Cortex of kidney (tissue), 1 donor: ENCODE measurements at places on chromosomes 2 and 18.

DNA sequence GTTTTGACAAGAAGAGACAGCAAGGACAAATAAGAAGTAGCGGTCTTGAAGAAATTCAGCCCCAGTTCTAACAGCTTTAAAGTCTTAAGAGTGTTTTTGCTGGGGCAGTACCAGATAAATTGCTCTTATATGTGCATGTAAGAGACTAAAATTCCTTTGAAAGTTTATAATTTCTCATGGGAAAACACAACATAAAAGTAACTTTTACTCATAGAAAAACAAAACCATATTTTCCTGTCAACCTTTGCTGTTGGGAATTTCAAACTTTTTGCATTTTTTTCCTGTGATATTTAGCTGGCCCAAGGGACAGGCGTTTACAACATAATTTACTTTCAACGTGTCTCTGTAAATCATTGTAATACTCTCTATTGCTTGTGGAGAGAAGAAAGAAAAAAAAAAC is 767.8 kb upstream of the ZEB2 start:
- DNase-seq = no peak

- no peak for DNase-seq
These were observed at the start of gene LONRF2 for GRCh38 chr2:100321866-100322820. LONRF2 (minus strand) TSS chr2:100322501; CDS start chr2:100322093, 408 bp downstream.

DNA sequence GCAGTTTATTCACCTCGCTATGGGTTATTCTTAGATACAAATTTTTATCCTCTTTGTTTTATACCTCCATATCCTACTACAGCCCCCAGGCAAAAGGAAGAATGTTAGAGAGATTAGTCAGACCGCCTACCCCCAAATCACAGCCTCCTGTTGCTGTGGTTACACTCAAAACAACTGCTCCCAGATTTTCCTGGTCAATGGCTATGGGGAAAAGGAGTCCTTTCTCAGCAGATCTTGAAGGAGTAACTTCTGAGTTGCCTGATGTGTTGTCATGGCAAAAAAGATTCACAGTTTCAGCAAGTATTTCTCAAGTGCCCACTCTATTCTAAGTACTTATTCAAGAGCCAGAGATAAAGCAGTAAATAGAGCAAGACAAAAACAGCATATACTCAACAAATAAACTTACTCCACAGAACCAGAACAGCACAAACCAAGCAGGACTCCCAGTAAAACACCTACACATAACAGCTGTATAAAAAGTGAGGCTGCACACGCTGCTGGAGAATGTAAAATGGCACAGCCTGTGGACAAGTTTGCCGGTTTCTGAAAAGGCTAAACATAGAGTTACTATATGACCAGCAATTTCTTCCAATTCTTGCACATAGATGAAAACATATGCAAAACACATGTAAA is 104.8 kb downstream of the NOL10 start:
- DNase-seq = no peak

DNA sequence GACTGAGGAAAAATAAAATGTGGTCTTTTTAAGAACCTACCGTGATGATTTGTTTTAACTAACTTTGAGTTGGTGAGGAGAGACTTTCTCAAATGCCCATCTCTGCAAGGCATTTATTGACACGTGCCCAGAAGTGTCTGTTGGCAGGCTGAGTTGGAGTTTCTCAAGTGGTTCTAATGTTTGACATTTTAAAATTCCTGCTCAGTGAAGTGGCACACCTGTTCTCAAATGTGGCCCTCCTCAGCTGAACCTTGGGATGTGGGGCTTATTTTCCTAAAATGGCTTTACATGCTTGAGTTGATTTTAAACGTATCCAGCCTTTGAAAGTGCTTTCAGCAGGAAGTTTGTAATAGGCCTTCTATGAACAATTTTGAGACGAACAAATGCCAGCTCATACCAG is 876 bp upstream of the CAVIN2 start:
- DNase-seq = no peak

DNA sequence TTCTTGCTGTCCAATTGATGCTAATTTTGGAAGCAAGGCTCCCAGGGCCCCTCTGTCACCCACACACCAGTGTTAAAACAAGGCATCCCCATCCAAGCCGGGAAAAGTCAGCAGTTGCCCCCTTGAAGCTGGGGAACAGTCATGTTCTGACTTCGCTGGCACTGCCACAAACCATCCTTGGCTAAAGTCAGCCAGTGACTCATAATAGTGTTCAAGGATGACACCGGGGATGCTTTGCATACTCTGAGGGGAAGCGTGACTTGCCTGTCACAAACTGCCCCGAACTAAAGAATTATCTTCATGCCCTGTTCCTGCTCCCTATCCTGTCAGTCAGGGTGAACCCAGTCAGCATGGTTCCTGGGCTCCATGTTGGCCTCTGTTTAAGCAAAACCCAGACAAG is 37.0 kb downstream of the TGFA start:
- DNase-seq = no peak

GRCh38 chr2:167853717-167854116 is 393.7 kb downstream of the STK39 start:
- no peak for DNase-seq

- no peak for DNase-seq
These were observed 236.6 kb downstream of the GPD2 start for GRCh38 chr2:156672556-156673332.

- DNase-seq = no peak
These were observed 239.9 kb downstream of the KLHL29 start for GRCh38 chr2:23624915-23625314.

GRCh38 chr2:223034221-223034975 is 17.6 kb upstream of the KCNE4 start:
- no peak for DNase-seq

DNA sequence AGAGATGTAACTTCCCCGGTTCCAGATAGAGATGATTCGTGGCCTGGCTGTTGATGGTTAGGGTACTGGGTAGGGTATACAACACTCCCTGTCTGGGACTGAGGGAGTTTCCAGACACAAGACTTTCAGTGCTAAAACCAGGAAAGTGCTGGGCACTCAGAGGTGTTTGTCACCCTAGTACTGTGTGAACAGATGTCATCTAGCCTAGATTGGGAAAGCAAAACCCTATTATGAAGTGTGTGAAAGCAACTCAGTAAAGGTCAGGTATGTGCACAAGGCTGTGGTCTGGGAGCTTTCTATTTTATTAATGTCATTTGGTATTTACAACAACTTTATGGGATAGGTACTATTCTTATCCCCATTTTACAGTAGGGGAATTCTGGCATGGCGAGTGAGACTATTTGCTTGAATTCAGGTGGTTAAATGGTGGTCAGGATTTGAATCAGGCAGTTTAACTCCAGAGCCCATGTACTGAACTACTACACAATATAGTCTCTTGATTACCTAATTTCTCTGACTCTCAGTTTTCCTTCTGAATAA is 2.6 kb downstream of the BZW1 start:
- no peak for DNase-seq

GRCh38 chr2:108878276-108878675 is 91.7 kb downstream of the CCDC138 start:
- no peak for DNase-seq

GRCh38 chr18:44156126-44156525 is 524.6 kb upstream of the SETBP1 start:
- no peak for DNase-seq

GRCh38 chr18:80088823-80089222 is 20.2 kb upstream of the ADNP2 start:
- DNase-seq = no peak

DNA sequence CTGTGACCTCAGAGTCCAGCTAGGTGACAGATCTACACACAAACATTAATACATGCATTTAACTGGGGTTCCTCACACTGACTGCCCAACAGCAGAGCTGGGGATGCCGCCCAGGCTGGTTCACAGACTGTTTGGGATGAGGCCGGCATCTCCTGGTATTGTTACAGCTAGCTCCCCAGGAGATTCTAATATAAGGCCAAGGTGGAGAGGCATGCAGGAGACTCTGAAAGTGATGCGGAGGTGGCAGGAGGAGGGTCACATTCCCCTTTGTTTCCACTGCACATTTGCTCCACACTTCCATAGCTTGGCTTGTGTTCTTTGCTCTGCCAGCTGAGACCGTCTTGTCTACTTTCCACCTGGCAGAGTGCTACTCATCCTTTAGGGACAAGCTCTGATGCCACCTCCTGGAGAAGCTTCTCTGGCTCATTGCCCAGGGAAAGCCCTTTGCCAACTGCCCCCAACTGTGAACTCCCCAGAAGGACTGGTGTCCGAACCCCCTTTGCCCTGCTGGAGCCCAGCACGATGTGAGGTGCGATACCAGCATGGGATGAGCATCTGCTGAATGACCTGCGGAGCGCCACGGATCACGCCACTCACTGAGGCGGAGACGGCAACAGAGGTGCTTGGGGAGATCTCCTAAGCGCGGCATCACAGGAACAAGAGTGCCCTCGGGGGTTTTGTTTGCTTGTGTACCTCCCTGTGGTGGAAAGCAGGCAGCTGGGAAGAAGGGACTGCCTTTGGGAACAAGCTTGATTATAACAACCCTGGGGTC is 88.8 kb downstream of the UXS1 start:
- DNase-seq = no peak

- DNase-seq = no peak
These were observed 213.3 kb upstream of the CXCR4 start for GRCh38 chr2:136331226-136331625.

DNA sequence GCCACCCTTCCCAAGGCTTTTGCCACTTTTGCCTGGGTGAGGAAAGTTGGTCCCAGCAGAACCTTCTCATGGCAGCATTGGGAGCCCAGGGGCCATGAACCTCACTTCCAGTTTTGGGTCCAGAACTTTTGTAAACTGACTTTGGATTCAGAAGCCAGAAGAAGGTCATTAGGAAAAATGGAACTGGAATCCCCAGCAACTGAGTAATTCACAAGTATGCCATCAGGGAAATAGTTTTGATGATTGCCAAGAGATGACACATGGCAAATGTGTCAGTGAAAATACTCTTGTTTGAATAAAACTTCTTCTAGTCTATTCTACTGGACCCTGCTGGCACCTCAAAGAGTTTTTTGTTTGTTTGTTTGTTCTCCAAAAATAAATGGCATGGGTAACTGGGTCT is 203.7 kb downstream of the SETBP1 start:
- DNase-seq = no peak

- no peak for DNase-seq
These were observed 172.4 kb downstream of the LRATD1 start for GRCh38 chr2:14804902-14805301.

DNA sequence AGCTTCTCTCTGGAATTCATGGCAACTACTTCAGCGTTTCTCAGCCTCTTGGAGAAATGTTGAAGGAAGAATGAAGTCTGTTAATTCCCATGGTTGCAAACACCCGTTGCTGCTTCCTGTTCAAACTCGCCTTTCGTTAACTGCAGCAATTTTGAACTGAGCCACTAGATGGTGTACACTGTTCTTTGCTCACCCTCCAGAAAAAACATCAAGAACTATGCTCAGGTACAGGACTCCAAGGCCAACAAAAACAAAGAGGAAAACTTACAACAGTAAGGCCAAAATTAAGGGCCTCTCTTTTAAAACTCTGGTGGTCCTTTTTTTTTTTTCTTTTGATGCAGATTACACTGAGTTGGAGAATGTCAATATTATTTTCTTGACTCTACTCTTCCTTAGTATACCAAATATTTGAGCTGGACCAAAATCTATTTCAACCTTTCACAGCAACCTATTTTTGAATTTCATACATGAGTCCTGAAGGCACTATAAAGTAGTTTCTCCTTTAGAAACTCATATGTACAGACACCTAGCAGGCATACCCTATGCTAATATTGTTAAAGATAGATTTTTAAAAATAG is 58.2 kb downstream of the KLHL14 start:
- DNase-seq = no peak

DNA sequence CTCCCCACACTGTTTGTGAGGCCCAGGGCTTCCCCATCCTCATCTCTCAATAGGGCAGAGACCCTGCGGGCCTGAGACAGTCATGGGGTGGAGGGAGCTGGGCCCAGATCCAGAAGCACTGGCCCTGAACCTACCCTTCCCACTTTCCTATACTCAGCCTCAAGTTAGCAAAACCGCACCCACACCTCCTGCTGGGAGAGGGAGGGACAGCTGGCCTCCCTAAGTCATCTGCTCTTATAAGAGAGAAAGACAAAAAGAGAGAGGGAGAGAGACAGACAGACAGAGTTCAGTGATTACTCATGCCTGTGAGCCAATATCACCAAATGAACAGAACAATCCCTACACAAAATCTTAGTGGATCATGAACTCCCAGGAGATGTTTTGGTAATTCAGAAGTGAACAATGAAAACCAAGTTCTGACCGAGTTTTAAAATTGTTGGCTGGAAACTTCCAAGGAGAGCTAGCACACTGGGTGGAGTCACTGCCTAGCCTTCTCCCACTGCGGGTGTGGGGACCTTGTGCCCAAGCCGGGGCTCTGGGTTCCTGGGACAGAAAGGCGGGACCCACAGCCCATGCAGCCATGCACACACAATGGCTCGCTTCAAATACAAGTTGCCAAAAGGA is 130.5 kb downstream of the PXDN start:
- DNase-seq = no peak

- no peak for DNase-seq
These were observed 41.4 kb downstream of the PRKD3 start for GRCh38 chr2:37283207-37283606.

- no peak for DNase-seq
These were observed 2.4 kb downstream of the TLX2 start for GRCh38 chr2:74516650-74517049.

- DNase-seq = no peak
These were observed 44.9 kb downstream of the MRPL35 start for GRCh38 chr2:86243950-86244733.

DNA sequence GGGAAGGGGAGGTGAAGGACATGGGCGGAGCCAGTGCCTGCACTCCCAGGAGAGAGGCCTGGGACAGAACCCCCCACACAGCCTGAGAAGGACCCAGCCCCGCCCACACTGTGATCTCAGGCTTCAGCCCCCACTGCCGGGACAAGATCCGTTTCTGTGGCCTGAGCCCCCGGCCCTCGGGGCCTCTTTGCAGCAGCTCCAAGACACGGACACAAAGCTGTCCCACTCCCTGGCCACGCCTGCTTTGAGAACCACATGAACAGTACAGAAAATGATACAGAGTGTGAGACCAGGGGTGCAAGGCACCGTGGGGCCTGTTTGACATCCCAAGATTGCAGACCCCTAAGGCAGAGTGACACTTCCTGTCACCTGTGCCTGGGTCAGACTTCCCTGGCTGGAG is 74.5 kb downstream of the TWIST2 start:
- no peak for DNase-seq

- DNase-seq = no peak
These were observed 129.7 kb upstream of the TTC39C start for GRCh38 chr18:23884681-23885375.
